ENCODE measurements at places on chromosomes 2 and 18. TPM values are rescaled to one million over a fixed set of nuclear protein-coding genes. Genes with fewer than 3 reads are reported as not detected.
A peak's percentile ranks its signal among the peaks of the same experiment; 100 is the strongest.

- DNase-seq, result no peak
Measured at GRCh38 chr18:581096-581495, 916 bp downstream of the CETN1 start.

GRCh38 chr2:83342860-83343329 is 1116.2 kb downstream of the SUCLG1 start:
- no peak for DNase-seq

GRCh38 chr2:101107241-101107640 is 43.9 kb downstream of the TBC1D8 start:
- DNase-seq, result no peak

- DNase-seq, result no peak
Measured at GRCh38 chr2:139631966-139632365, 851.8 kb upstream of the NXPH2 start.

DNA sequence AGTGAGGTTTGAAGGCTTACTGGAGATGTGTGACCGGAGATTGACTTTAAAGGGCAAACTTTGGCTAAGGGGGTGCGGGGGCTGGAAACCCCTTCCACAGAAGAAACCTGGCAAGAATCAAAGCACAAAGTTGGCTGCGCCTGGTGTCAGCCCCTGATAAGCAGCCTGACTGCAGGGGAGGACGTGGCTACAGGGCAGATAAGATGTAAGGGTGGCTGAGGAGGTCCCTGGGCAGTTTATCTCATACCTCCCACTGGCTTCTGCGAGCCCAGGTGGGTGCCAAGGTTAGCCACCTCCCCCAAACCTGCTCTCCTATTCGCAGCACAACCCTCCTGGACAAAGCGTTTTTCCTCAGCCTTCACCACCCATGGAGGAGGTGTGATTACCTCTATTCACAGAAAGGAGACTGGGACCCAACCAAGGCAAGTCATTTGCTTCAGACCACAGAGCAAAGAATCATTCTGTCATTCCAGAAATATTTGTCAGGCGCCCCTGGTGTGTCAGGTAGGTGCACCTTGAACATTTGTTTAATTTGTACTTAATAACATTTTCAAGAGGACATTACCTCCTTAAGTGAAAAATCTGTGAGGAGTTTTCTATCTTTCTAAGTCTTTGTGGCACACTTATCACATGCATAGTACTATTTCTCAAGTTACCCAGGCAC is 73.1 kb upstream of the IL1R1 start:
- no peak for DNase-seq

DNA sequence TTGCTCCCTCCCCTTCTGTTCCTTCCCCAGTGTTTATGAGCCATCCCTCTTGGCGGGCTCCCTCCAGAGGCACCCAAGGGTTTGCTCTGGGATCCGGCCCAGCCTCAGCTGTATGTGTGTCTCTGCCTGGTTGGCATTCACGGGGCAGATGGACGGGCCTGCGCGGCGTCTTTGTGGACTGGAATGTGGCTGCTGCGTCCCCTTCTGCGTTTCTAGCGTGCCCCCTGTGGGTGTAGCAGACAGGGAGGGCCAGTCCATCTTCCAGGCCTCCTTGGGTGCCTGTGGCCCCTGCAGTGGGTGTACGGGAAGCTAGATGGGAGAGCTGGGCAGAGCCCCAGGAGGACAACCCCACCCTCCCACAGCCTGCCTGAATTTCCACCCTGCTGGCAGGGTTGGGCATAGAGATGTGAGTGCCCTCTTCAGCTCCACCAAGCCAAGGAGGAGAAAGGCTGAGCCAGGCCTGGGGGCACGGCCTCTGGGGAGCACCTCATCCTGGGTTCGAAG is 15.7 kb downstream of the GPC1 start:
- no peak for DNase-seq

- peak; percentile 76 for DNase-seq
Measured at GRCh38 chr2:42138163-42139015, 30.8 kb upstream of the EML4 start.

GRCh38 chr2:71006323-71006722 is 11.7 kb upstream of the TEX261 start:
- DNase-seq, result no peak

Gene ANO7
- total RNA-seq, result 4.1 TPM

Gene DCDC2C
- total RNA-seq, result not detected

Gene CUL3
- total RNA-seq, result 30.3 TPM

Measured in HT-29 (cell line).